ENCODE measurements at places on chromosomes 5 and 9.

DNA sequence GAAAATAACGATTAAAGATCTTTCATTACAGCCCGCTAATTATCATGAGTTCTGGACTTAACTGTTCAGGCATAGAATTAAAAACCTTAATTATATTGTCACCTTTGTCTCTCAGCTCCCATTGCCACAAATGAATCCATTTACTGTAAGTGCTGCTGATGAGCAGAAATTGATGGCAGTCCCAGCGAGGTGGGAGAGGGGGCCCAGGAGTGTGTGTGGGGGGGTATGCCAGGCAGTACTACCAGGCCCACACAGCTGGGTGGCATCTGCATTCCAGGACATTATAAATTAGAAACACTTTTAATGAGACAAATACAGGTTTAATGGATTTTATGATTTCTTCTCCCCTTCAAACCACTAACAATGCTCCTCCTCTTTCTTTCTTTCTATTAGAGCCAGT, 196.0 kb downstream of the MELK start:
- DNase-seq = no peak

DNA sequence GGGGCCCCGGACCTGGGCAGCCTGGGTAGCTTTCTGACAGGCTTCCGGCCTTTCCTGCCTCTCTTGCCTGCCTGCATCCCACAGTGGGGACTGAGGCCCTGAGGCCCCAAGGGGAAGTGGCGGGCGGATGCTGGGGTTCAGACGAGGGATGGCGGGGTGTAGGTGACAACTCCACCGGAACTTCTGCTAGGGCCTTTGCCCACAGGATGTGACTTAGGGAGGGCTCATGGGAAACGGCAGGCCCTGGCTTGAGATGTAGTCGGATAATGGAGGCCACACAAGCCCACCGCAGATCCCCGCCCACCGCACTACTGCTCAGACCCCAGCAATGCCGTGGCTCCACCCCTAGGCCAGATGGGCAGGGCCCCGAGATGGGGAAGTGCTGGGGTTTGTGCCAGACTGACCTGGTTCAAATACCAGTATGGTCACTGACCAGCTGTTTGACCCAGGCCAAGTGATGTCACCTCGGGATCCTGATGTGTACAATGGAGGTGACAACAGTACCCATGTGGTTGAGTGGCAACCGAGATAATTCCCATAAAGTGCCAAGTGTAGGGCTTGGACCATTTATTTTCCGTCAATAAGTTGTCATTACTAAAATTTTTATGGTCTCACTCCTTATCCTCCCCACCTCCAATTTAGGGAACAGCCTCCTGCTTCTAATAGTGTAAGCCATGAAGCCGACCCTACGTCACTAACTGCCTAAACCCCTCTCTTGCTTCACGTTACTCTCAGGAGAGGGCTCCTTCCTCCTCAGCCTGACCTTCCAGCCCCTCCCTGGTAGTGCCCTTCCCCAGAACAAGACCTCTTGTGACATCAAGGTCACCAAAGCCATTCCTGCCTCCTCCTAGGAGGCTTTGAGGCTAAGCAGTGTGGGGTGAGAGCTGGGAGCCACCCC, 2.5 kb upstream of the CDK9 start:
- no peak for DNase-seq

DNA sequence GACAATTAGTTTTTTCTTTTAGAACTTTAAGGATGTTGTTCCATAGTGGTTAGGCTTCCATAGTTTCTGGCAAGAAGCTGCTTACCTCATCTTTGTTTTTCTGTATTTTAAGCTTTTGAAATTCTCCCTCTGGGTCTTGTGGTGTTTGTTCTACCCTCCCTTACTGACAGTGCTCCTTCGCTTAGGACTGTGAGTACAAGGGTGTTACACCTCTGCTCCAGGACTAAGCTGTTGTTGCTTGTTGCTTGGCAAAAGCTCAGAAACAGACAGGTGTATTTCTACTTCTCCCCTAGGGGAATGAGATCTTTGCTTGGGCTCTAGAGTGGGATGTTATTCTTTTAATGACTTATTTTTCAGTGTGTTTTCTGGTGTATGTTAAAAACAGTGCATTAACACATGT, 225.2 kb downstream of the WDR70 start:
- no peak for DNase-seq

DNA sequence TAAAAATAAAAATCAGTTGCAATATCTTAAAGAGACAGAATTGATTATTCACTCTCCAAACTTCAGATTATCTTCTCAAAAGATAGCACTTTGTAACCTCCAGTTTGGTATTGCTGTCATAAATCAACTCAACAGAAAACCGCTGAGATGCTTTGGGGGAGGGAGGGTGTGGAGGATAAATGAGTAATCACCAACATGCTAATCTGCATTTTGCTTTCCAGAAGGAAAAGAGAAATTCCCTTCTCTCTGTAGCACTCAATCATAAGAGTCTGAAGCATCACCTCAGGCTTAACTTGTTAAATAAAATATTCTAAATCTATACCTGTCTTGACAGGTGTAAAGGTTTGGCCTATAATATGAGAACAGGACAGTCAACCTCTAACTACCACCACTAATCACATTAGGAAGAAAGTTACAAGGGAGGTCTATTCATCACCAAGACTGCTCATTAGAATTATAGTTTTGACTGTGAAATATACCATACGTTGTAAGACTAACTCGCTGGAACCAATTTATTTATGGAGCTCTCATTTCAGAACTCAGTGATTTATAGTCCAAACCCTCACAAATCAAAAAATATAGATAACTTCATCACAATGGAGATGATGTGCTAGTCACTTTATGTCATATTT, 89.0 kb downstream of the PIK3R1 start:
- no peak for DNase-seq

DNA sequence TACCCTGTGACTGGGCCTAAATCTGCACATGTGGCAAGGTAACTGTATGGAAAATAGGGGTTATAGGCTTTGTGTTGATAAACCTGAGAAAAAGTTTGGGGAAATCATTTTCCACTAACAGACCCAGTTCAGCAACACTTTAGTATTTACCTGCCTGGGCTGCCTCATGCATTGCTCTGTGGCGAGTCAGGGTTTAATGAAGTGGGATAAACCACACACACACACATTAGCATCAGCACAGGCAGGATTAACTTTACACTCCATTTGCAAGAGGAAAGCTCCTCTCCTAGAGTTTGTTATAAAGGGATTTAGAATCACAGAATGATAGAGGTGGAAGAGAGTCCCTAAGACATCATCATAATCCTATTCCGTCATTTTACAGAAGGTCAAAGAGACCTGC, 20.0 kb upstream of the ZCCHC7 start:
- DNase-seq = no peak

- DNase-seq = no peak
Observed at GRCh38 chr5:80754900-80755299, 100.1 kb upstream of the DHFR start.

GRCh38 chr5:150648294-150649107, 8.0 kb downstream of the SYNPO start:
- no peak for DNase-seq

GRCh38 chr9:119003882-119004617, 365.2 kb downstream of the BRINP1 start:
- no peak for DNase-seq
